Panc1 (cell line): ENCODE measurements at places on chromosomes 7 and 10.

- DNase-seq: no peak
- no peaks in the 10 kb centered on the region for H3K27me3 ChIP-seq
- peaks cover 7% of the 10 kb centered on the region; the same call in 1 of the 2 replicates for H3K4me1 ChIP-seq
- H3K4me3 ChIP-seq: no peak overlapping the region
These were observed 93.4 kb upstream of the PDLIM1 start for GRCh38 chr10:95384011-95384704.

DNA sequence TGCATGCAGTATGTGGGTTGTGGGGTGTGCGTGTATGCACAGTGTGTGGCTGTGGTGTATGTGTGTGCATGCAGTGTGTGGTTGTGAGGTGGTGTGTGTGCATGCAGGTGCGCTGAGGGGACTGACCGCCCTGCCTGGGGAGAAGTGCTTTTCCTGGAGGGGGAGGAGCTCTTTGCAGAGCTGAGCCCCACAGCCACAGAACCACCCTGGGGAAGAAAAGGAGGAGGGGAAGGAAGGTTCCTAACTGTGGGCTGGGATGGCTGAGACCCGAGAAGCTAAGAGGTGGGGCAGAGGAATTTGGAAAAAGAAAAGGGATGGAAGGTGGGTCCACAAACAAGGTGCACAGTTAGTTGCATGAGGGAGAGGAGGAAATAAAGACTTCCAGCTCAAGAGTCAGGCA is at the start of gene TRPV5:
Gene TRPV5 (minus strand): TSS at position 123 of the 400 bp plus-strand sequence. CDS start 287 bp downstream, outside the sequence.
- H3K27me3 ChIP-seq: no peaks in the 10 kb centered on the region; the same call in 1 of the 2 replicates

GRCh38 chr10:86104156-86104555 is 262.4 kb downstream of the GRID1 start:
- H3K27ac ChIP-seq: no peak overlapping the region
- no peaks in the 10 kb centered on the region for H3K27me3 ChIP-seq
- no peak overlapping the region for H3K4me3 ChIP-seq

DNA sequence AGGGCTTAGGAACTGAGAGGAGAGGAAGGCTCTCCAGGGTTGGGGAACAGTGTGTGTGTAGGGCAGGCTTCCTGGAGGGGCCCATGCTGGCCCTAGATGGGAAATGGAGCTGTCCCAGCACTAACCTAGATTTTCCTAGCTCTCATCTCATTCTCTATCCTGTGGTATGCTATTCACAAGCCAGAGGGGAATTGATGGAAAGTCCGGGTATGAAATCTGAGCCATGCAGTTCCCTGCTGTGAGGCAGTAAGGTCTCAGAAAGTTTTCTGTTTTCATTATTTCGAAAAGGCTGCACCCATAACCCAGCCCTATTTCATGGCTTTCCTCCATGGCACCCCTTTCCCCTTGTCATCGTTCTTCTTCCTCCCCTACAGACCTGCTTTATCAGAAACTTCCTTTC is 220.3 kb downstream of the RPS24 start:
- no peak overlapping the region for H3K4me3 ChIP-seq
- H3K27ac ChIP-seq: no peak overlapping the region
- no peak for DNase-seq
- peaks cover 6% of the 10 kb centered on the region; the same call in 1 of the 2 replicates for H3K4me1 ChIP-seq
- no peaks in the 10 kb centered on the region for H3K27me3 ChIP-seq

DNA sequence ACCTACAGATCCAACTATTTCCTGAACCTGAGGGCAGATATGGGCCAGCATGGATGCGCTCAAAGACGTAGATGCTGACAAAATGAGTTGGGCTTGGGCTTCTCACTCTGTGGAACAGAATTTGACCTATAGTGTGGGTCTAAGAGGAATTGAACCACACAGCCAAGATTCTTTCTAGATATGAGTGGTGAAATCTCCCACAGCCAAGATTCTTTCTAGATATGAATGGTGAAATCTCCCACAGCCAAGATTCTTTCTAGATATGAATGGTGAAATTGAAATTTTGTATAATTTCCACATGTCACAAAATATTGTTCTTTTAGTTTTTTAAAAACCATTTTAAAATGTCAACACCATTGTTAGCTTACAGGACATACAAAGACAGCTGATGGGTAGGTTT is 215.4 kb upstream of the LRGUK start:
- DNase-seq: no peak

DNA sequence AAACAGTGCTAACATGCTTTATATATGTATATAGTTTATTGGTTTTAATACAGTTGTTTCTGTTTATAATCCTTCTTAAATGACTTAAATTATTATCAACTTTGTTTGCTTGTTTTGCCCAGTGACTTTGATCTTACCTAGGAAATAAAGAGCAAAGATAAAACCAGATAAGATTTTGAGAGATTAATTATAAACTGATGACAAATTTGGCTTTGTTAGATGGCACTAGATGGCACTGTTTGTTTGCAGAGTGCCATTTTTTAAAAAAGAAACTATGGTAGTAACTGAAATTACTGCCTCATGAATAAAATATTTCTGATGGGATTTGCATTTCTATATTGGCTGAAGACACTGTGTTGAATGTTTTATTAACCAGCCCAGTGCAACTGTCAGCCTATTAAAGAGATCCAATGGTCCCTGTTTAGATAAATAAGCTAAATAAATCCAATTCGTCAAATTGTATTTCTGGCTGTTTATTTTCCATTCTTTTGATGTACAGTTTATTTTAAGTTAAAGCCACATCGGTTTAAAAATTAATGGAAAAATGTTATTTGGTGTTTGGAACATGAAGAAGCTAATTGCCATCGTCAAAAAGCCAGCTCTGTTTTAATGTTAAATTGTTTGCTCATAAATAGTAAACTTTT is 28.7 kb downstream of the VTI1A start:
- no peak overlapping the region for H3K4me3 ChIP-seq
- no peak overlapping the region for H3K27ac ChIP-seq
- no peak for DNase-seq
- H3K27me3 ChIP-seq: no peaks in the 10 kb centered on the region
- H3K4me1 ChIP-seq: 0 out of 2 replicates have a peak, but pooled peaks cover 5% of the 10 kb centered on the region
